ENCODE measurements at places on chromosomes 4 and X.
A peak's percentile ranks its signal among the peaks of the same experiment; 100 is the strongest.

GRCh38 chrX:15495801-15496200 is 2.7 kb upstream of the PIR start:
- DNase-seq: no peak

GRCh38 chr4:16665942-16666551 is 232.4 kb downstream of the LDB2 start:
- DNase-seq: no peak

GRCh38 chr4:7607156-7607910 is 172.6 kb upstream of the PSAPL1 start:
- no peak for DNase-seq

DNA sequence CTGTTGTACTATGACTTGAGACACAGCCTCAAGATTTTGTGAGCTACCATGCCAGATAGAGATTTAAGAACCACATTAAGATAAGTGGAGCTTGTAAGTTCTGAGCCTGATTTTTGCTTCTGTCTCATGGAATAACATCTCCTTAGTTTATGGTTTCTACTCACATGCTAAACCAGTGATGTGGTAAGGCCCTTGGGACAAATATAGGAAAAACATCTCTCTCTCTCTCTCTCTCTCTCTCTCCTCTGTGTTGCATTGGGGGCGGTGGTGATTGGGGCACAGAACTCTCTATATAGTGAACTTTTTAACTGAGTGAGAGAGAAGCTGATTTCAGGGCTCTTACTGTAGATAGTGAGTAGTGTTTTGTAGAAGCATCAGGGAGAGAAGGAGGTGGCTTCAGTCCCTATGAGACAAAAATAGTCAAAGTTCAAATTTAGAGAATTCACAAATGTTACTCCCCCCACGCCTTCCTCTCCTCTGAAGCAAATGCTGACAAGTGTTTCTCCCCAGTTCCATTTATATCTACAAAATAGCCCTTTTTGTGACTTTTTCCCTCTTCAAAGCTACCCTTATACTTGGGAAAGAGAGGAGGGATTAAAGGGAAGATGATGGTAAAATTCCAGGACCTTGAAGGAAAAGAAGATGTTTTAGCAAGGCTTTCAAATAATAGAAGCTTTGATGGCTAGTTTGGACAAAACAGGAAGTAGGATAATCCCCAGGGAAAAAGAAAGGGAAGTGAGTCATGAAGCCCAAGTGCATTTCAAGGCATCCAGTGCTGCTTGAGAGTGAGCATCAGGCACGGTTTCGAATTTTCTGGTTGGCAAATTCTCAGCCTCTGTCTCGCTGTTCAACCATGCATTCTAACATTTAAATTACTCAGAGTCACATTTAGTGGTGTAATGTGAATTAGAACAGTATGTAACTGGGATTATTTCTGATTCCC is 134.3 kb upstream of the AP1S2 start:
- DNase-seq: peak; percentile 78

DNA sequence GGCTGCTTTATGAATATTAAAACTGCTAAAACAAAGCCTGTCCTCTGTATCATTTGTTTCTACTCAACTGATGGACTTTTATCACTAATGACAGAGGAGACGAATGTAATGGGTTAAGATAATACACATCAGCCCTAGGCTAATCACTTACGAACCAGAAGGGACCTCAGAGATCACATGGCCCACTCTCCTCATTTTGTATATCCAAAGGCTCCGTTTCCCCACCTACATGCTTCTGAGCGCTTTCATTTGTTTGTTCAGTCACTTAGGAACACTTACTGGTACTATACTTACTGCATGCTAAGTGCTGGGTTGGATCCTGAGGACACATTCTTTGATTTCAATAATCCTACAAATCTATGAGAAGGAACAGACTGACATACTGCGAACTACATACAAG is 169.3 kb downstream of the CEP135 start:
- DNase-seq: no peak

DNA sequence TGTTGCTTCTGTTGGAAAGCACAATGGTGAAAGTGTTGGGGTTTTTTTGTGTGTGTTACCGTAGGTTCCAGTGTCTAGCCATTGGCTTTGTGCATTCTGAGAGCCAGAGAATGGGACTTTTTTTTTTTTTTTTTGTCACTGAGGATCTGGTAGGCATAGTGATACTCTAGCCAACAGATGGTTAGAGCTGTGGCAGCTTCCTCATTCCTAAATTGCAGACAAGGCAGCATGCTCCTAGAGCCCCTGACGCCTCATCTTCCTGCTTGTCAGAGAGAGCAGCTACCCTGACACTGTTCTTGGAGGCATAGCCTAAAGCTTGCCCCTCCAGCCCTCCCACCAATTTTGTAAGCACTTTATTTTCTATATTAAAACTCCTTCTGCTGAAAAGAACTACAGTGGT is 27.0 kb downstream of the ARHGEF9 start:
- DNase-seq: no peak

- DNase-seq: no peak
These were observed 90.2 kb downstream of the FAM53A start for GRCh38 chr4:1593881-1594345.

Measured in fibroblast of gingiva (primary cell).